CD4-positive, alpha-beta T cell treated with Interleukin-15 for 4 hours (primary cell): ENCODE measurements at places on chromosomes 4 and X.

- no peak for DNase-seq
These were observed 3.3 kb downstream of the EGF start for GRCh38 chr4:109916027-109916409.

DNA sequence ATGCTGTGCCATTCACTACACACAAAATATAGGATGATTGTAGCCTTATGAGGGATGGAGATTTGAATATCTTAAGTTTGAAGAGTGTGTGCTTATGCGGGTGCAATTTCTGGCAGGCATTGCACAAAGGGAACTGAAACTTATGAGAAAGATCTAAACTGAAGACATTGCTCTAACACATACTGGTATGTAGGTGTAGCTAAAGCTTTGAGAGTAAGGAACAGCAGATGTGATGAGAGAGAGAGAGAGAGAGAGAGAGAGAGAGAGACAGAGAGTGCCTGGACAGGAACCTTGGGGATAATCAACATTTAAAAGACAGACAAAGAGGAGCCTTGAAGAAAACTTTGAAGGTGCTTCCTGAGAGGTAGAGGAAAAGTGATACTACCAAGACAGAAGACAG is 379.7 kb downstream of the SPRY1 start:
- no peak for DNase-seq

GRCh38 chr4:35556387-35556786 is 687.9 kb downstream of the ARAP2 start:
- DNase-seq: no peak

DNA sequence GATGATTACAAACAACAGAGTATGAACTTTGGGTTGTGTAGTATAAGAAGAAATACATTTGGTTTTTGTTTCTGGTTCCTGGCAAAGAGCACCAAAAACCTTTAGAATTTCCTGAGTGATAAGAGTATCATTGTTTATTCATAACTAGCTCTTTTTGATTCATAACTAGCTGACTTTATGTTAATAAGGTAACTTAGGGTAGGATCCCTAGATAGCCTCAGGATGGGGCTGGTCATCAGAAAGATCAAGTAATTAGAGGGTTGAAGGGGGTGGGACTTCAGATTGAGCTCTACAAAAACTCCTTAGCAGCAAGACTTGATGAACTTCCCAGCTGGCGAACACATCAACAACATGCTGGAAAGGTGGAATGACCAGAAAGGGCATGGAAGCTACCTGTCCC is 166.5 kb downstream of the SCFD2 start:
- DNase-seq: no peak

DNA sequence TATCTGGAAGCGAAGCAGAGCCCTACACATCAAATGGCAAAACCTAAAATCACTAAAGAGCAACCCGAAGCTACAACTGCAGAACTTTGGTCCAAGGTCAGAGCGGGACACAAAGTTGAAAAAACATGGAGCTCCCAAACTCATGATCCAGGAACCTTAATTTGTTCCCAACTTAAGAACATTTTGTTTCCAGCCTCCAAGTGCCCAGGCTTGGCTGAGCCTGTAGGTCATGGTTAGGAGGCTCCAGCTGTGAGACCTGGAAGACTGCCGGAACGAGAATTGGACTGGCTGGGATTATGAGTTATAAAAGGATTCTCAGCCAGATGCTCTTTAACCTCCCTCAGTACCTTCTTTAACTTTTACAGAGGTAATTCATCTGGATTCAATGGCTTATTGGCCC is 349.1 kb upstream of the DDX53 start:
- no peak for DNase-seq

DNA sequence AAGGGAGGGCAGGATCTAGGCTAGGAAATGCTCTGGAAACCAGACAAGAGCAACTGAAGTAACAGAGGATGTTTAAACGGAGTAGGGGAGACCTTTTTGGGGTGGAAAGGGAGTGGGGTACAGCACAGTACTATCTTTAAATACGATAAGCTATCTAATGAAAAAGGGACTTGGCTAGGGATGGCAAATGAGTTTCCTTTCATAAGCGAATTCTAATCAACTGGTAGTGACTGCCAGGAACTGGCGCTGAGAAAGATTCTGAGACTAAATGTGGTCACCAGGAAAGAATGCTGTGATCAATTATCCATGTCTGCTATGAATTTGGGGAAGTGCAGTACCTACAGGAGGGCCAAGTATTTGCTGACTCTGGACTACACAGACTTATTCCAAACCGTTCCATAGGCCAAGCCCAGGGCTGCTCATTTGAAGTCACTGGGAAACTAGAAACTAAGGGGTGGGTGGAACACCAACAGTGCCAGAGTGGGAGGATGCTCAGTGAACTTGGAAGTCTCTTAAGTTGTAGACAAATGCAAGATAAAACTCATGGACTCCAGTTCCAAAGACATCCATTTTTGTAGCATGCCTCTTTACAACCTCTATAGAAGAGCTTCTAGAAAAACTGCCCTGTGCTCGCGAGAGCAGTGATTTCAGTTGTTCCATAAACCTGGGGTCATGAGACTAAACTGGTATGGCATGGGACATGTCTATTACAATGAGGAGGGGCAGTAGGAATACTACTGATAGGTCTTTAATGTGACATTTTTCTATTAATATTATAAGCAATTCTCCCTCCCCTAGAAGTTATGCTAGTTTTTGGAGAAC is 2.0 kb downstream of the TRAPPC2 start:
- DNase-seq: no peak

GRCh38 chr4:136183513-136183912 is 1348.8 kb downstream of the PCDH18 start:
- no peak for DNase-seq

- no peak for DNase-seq
These were observed 344 bp downstream of the OR13H1 start for GRCh38 chrX:131544218-131544617.

- DNase-seq: peak; percentile 61
These were observed 14.9 kb upstream of the LOC101059915 start for GRCh38 chrX:71652405-71652804.

DNA sequence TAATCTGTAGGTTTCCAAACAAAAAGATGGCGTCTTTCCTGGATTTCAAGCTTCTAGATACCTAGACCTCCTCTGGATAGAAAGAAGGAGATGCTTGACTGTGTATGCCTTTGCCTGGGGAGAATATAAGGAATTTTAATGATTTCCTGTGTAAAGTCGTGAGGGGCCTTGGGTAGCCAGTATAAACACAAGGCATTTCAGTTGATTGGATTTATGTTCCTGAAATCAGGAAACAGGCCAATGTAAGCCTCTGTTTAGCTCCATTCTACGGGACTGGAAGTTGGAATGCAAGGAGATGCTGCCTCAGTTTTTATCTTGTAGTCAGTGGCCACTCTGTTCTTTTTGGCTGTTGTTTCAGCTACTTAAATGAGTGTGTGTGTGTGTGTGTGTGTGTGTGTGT is 137.2 kb downstream of the GUCY2F start:
- no peak for DNase-seq

DNA sequence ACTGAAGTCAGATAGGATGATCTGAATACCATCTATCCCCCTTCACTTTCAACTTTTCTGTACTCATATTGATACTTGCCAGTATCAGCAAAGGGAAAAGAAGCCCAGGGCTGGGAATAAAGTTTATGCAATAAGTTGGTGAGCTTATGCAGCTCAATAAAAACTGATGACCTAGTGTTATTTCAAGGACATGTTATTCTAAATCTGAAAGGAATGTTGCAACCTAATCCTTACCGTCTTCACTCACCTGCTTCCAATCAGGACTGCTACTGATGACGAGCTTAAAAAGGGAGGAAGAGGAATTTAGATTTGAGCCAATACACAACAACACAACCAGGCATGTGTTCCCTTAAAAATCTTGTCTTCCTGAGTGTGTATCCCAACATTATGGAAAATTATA is 419.9 kb downstream of the SPRY1 start:
- DNase-seq: no peak

- no peak for DNase-seq
These were observed 411.3 kb upstream of the RASGEF1B start for GRCh38 chr4:81883004-81883403.

GRCh38 chr4:152166567-152166966 is 369.3 kb downstream of the FBXW7 start:
- no peak for DNase-seq

- DNase-seq: no peak
These were observed 307.8 kb upstream of the GIMD1 start for GRCh38 chr4:106676173-106676921.

DNA sequence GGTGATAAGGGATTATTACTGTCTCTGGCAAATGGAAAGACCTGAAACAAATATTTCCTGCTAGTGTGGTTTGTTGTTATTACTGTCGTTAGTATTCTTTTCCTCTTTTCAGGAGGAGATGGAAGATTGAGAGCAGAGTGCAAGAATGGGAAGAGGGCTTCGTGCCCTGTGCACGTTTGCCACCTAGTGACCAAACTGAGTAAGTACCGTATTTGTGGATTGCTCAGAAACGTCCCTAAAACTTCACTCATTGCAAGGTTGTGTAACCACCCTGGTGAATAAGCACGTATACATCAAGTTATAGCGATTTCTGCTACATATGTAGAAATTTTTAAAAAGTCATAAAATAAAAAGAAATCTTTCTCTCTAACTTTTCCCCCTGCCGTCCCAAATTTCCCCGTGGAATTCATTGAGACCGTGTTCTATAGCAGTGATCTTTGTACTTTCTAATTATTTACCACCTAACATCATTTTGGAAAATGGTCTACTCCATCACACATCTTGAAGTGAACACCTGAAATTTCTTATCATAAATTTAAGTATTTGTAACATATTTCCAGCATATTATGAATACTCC is 24.3 kb downstream of the LINC00632 start:
- peak; percentile 12 for DNase-seq
